ENCODE measurements at places on chromosomes 3 and 15. TPM values are rescaled to one million over a fixed set of nuclear protein-coding genes. Genes with fewer than 3 reads are reported as not detected.

The SEC22C gene
- 34.9 TPM for total RNA-seq

The SH3GL3 gene
- not detected for total RNA-seq

The CNTN6 gene
- total RNA-seq: not detected

The TRIP4 gene
- total RNA-seq: 13.3 TPM

The LMAN1L gene
- 0.11 TPM for total RNA-seq

The GPR62 gene
- not detected for total RNA-seq

The MTHFS gene
- total RNA-seq: 9.3 TPM

The VPS39 gene
- 69.9 TPM for total RNA-seq

The KNL1 gene
- 3.9 TPM for total RNA-seq

The SLC25A38 gene
- total RNA-seq: 39.3 TPM

The HTR3C gene
- total RNA-seq: not detected

The RETNLB gene
- total RNA-seq: not detected

The CCDC33 gene
- 0.54 TPM for total RNA-seq

The RTP3 gene
- total RNA-seq: not detected

The GUCA1C gene
- total RNA-seq: not detected

The SPTBN5 gene
- total RNA-seq: 3.9 TPM

The BCHE gene
- 9.4 TPM for total RNA-seq

The HYPK gene
- total RNA-seq: 4.6 TPM

The REC114 gene
- not detected for total RNA-seq

The DNASE1L3 gene
- total RNA-seq: not detected

The CCDC39 gene
- total RNA-seq: not detected

The CPN2 gene
- total RNA-seq: not detected

The MAP1A gene
- 10.6 TPM for total RNA-seq

The LXN gene
- total RNA-seq: 14.1 TPM

The SCN11A gene
- under 0.01 TPM for total RNA-seq

The CHST13 gene
- not detected for total RNA-seq

The LTF gene
- not detected for total RNA-seq

The ENTPD3 gene
- total RNA-seq: not detected

The CHST2 gene
- total RNA-seq: 146 TPM

The PARP15 gene
- not detected for total RNA-seq

The NRG4 gene
- total RNA-seq: 1.6 TPM

The SPESP1 gene
- 2.0 TPM for total RNA-seq

The DZIP3 gene
- 11.4 TPM for total RNA-seq

The LRRIQ4 gene
- total RNA-seq: under 0.01 TPM

The CTXN2 gene
- total RNA-seq: not detected

The CHRM5 gene
- total RNA-seq: under 0.01 TPM

The CPLX3 gene
- total RNA-seq: not detected

The XCR1 gene
- under 0.01 TPM for total RNA-seq

The PAQR5 gene
- total RNA-seq: 0.22 TPM

The EPHA3 gene
- total RNA-seq: 0.11 TPM

The ZPLD1 gene
- not detected for total RNA-seq

The OR5K2 gene
- not detected for total RNA-seq

The RARRES1 gene
- 0.54 TPM for total RNA-seq

The SCAANT1 gene
- not detected for total RNA-seq

The SAMD7 gene
- not detected for total RNA-seq

The EPHB3 gene
- 3.7 TPM for total RNA-seq

The FBLN2 gene
- total RNA-seq: 34.8 TPM

The UNC13C gene
- 0.33 TPM for total RNA-seq

The MUSTN1 gene
- total RNA-seq: 0.79 TPM

The IL20RB gene
- total RNA-seq: 1.6 TPM

The ARPP21 gene
- under 0.01 TPM for total RNA-seq

The MKRN3 gene
- total RNA-seq: 0.11 TPM

The ACAD9 gene
- total RNA-seq: 51.1 TPM
